ENCODE measurements at places on chromosomes 5 and 9.

- no peak for DNase-seq
These were observed 4.0 kb upstream of the PTPDC1 start for GRCh38 chr9:94080249-94080648.

GRCh38 chr5:20224046-20224445 lies 236.0 kb upstream of the CDH18 start:
- no peak for DNase-seq

GRCh38 chr5:119418606-119419100 lies 33.6 kb upstream of the HSD17B4 start:
- DNase-seq = no peak

GRCh38 chr5:142817949-142818431 lies 47.8 kb downstream of the ARHGAP26 start:
- no peak for DNase-seq

DNA sequence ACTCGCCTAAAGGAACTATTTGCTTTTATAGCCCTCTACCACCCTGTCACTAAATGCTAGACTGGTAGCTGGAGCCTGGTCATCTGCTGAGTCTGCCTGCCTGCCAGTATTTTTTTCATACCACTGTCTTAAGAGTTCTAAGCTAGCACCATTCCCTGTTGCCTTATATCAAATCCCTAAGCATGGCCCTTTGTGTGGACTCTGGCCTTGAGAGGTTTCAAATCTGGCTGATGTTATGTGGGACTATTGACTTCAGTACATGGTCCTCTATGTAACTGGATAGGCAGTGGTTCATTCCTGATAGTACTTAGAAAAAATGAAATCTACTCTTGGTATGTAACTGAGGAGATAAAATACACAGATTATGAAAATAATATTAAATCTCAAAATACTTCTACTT lies 103.5 kb downstream of the PLCXD3 start:
- no peak for DNase-seq

DNA sequence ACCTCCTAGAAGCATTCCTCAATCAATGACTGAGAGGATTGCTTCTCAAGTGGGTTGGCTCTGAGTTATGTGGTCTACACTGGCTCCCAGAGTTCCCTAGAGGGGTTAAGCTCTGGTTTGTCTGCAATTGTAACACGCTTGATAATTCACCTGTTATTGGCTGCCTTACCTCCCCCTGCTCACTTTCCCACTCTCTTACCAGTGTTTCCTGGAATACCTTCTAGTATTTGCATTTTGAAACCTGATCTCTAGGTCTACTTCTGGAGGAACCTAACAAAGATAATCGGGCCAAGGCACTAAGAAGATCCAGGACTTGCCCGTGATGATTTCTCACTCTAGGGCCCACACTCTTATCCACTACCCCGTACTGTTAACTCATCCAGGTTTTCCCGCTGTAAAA lies 110.1 kb upstream of the MAP3K1 start:
- no peak for DNase-seq

GRCh38 chr9:135277219-135278201 lies 190.0 kb downstream of the OLFM1 start:
- DNase-seq = no peak

- DNase-seq = no peak
These were observed 16.5 kb upstream of the ADRB2 start for GRCh38 chr5:148809781-148810524.

- DNase-seq = no peak
These were observed 159.7 kb downstream of the TLE1 start for GRCh38 chr9:81529556-81530193.

GRCh38 chr5:160638161-160638742 lies 213.8 kb downstream of the ATP10B start:
- no peak for DNase-seq

- no peak for DNase-seq
These were observed 5.2 kb downstream of the BASP1 start for GRCh38 chr5:17222664-17223063.

- no peak for DNase-seq
These were observed 81.6 kb downstream of the DAP start for GRCh38 chr5:10679336-10679988.

DNA sequence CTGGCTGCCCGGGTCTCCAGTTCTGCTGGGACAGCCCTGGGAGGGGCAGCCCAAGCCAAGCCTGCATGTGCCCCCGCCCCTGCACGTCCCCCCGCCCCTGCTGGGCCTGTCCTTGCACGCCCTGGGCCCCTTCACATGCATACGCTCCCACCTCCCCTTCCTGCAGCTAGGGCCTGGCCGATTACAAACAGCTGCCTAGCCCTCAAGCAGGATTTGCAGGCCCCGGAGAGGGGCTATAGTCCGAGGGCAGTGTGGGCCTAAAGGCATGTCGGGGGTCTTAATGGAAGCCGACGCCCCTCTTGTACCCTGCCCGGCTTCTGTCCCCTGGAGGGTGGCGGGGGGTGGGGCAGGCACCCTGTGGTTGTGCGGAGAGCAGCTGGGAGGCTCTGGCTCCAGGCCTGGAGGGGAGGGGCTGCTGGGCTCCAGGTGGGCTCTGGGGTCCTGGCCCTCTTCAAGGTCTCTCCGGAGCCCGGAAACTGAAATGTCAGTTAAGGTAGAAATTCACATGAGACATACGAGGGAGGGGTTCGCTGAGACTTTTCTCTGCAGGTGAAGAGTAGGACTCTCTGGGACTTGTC lies 16.9 kb downstream of the COL5A1 start:
- no peak for DNase-seq

- DNase-seq = peak; percentile 46
These were observed 516 bp downstream of the MAST4 start for GRCh38 chr5:66596636-66597182.

DNA sequence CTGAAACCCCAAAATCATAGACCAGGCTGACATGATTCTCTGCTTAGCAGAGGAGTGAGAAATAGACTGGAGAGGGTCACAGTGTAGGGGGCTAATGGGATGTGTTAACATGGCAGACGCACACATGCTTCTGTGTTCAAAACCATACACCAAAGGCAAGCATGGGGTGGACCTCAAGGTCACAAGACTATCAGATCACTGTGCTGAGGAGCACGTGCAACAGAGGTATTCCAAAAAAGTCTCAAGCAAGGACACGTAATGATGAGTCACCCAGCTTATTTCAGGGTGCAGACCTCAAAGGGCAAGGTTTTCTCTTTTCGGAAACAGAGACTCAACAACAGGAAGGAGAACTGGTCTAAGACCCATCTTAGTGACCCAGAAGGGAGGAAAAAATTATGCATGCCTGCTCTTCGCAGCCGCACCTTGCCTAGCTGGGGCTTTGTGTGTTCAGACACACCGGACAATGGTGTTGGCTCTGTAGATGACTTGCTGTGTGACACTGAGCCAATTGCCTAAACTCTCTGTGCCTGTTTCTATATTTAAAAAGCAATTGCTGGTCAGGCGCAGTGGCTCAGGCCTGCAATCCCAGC lies 20.3 kb downstream of the WHRN start:
- peak; percentile 65 for DNase-seq

DNA sequence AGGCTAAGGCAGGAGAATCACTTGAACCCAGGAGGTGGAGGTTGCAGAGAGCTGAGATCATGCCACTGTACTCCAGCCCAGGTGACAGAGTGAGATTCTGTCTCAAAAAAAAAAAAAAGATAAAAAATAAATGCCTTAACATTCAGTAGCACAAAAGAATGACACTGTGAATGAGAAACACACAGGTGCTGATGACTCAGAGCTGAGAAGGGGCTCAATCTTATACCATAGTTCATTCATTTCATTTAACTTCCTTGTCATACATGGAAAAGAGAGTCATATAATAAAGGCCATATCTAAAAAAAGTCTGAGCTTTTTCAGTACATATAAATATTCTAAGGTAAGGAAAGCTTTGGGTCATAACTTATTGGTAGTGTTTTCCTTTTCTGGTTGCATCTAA lies 40.6 kb downstream of the WWC1 start:
- DNase-seq = no peak

DNA sequence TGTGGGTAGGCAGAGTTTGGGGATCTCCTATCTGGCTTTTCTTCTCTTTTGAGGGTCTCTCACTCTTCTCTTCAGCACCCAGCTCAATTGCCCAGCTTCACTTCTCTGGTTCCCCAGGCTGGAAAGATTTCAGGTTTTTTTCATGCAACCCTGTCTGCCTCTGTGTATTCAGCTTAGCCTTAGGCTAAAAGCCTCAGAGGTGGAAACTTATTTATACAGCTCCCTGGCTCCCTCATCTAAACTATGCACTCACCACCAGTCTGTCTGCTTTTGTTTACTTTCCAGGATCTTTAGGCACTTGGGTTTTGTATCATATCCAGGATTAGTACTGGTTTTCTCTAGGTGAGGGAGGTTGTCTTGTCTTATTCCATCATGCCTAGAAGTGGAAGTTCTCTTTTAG lies 540.2 kb upstream of the TRPC7 start:
- no peak for DNase-seq

DNA sequence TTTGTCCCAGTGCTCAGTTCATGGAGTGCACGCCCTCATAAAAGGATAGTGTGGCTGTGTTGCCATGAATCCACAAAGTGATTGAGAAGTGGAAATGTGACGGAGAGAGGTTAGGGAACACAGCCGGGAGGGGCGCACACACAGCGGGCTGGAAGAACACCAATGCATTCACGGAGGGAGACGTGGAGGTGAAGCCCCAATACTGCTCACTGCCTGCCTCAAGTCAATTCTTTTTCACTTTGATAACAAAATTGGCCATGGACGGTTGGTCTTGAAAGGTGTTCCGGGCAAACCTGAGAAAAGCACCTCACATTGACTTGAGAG lies 424.1 kb downstream of the MED10 start:
- no peak for DNase-seq

DNA sequence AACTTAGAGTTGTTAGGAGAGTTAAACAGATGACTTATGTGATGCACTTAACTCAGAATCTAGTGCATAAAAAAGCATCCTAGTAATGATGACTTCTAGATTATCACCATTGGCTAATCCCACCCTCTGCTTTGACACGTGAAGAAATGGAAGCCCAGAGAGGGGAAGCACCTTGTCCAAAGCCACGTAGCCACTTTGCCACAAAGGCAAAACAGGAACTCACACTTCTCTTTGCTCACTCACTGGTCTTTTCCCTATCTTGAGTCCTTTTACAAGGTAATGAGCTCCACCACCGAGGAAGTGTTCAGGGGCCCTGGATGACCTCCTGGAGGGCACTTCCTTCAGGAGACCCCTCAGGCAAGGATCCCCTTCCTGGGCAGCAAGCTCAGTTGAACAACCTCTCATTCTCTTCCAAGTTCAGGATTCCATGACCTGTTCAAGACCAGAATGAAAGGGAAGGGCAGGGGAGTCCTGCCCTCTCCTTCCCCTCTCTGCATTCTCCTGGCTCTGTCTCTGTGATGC lies 89.7 kb downstream of the HRH2 start:
- no peak for DNase-seq

- no peak for DNase-seq
These were observed 6.2 kb upstream of the GSN start for GRCh38 chr9:121261755-121262154.

DNA sequence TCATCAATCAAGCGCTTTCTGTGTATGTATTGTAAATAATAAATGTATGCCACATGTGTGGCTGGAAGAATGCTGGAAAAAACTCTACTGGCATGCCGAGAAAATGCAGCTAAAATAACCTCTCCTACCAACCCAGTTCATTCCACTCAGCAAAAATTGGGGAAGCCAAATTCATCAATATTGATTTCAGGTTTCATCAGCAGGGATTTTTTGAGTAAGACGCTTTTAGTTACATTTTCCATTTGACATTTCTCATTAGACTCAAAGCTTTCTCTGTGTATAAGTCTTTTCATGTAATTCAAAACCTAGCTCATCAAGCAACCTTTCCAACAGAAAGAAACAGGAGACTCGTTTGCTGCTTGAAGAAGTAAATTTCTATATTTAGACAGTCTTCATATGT lies 338.1 kb downstream of the DMRT2 start:
- no peak for DNase-seq

DNA sequence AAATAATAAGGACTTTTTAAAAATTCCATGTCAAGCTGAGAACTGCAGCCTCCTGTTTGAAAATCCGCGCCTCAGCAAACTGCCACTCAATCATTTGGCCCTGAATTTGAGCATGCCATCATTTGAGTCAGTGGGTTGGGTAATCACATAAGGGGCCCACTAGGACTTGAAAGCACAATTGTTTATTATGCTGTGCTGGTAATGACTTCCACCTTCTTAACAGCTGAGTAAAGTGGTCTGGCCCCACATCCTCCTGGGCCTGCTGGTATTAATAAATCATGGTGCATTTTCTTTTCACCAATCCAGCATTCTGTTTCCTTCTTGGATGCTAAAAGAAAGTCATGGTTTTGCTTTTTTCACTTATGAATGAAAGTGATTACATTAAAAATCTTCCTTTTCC lies 103.0 kb upstream of the CTSL start:
- DNase-seq = no peak

DNA sequence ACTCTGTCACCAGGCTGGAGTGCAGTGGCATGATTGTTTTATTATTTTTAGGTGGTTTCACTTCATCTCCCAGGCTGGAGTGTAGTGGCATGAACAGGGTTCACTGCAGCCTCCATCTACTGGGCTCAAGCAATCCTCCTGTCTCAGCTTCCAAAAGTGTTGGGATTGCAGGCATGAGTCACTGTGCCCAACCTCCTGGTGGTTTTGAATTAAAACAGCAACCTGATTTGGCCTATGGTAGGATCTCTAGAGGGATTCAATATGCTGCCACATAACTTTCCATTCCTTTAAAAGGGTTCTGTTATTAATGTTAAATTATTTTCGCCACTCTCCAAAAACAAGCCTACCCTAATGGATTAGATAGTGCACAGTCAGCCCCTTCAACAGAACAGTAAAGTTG lies 9.9 kb upstream of the HSPA4 start:
- no peak for DNase-seq

DNA sequence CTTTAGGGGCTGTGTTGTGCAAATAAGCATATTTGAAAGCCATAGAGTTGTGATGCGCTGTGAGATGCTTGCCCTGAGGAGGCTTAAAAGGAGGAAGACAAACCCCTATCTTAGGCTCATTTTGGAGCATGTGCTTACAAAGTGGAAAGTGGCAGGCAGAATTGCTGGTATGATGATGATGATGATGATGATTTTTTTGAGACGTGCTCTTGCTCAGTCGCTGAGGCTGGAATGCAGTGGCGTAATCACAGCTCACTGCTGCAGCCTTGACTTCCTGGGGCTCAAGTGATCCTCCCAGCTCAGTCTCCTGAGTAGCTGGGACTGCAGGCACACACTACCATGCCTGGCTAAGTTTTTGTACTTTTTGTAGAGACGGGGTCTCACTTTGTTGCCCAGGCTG lies 1.7 kb downstream of the CNOT8 start:
- no peak for DNase-seq

- peak; percentile 44 for DNase-seq
These were observed 30.0 kb downstream of the DNAJC21 start for GRCh38 chr5:34959323-34959722.

- peak; percentile 15 for DNase-seq
These were observed 111.9 kb downstream of the NTRK2 start for GRCh38 chr9:84781458-84781857.

DNA sequence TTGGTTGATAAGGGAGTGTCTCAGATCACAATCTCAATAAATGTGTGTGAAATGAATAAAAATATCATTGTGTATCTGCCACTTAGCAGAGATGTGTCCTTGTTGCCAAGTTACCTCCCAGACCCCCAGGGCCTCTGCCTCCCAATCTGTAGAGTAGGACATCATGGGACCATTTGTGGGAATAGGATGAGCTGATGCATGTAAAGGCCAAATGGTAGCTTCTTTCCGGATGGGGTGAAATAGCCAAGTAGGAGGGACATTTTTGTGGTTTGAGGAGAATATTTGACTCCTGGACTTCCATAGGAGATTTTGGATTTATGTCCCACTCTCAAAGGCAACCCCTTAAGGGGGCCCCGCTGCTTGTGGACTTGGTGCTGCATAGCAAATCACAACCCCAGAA lies 82.6 kb upstream of the HRH2 start:
- DNase-seq = no peak
